CD4-positive, alpha-beta memory T cell (primary cell): ENCODE measurements at places on chromosomes 4 and X.
A peak's percentile ranks its signal among the peaks of the same experiment; 100 is the strongest.

DNA sequence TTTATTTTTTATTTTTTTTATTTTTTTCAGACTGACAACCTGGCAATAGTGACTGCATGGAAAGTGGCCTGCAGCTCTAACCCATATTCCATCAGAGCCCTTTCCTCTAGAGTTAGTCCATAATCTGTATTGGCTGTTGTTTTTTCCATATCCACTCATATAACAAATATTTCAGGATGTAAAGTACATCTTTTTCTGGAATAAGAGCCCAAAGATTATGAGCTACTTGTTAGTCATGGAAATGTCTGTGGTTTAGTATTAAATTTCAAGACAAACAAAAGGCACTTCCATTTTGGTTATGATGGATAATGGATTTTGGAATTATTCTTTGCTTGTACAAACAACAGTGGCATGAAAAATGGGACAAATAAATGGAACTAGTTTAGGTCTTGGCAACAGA, 296.0 kb upstream of the HS3ST1 start:
- DNase-seq = no peak

GRCh38 chr4:121875652-121876051, 5.4 kb upstream of the BBS7 start:
- DNase-seq = no peak

DNA sequence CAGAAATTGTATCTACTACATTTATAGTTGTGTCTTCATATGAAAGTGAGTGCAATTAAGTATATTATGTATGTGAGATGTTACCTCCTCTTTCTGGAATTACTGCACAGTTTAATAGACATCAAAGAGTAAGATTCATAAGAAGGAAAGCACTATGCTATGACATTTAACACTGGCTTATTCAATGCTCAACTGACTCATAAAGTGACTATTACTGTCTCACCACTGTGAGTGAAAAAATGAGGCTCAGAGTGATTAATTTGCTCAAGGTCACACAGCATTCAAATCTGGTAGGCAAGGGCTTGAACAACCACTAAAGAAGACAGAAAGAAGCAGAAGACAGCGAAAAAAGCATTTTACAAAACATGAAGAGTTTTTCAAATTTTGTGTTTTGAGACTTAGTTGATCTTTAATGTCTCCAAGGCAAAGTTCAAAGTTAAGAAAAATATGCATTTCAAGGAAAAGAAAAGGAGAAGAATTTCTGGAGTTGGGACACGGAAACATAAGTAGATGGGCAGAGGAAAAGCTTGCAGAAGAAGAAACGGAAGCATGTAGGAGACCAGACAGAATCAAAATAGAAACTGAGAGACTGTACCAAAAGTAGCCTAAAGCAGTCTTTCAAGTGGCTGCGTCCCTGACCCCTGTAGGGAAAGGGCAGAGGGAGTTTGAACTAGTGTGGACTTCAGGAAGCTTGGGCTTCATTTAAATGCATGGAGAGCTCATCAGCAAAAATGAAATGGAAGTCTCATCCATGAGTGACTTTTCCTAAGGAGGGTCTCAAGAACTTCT, 66.3 kb downstream of the KCNIP4 start:
- no peak for DNase-seq

- no peak for DNase-seq
Measured at GRCh38 chrX:7269589-7269988, 121.6 kb upstream of the PUDP start.

- DNase-seq = no peak
Measured at GRCh38 chr4:23972187-23972586, 82.3 kb upstream of the PPARGC1A start.

- DNase-seq = peak; percentile 83
Measured at GRCh38 chr4:140153718-140154571, at the start of gene MAML3. Gene MAML3, minus strand, starts transcription at chr4:140154184. Its CDS starts 857 bp downstream, at chr4:140153327.

DNA sequence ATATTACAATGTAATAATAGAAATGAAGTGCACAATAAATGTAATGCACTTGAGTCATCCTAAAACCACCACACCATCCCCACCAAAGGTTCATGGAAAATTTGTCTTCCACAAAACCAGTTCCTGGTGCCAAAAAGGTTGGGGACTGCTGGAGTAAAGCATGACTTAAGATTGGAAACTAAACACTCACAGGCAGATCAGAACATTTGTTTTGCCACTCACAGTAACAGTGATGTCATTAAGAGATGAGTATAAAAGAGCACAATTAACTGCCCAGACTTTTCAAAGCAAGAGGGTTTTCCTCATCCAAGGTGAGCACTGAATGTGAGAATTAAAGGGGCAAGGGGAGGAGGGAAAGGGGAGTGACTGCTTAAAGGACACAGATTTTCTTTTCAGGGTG, 35.6 kb downstream of the MAP7D3 start:
- no peak for DNase-seq

DNA sequence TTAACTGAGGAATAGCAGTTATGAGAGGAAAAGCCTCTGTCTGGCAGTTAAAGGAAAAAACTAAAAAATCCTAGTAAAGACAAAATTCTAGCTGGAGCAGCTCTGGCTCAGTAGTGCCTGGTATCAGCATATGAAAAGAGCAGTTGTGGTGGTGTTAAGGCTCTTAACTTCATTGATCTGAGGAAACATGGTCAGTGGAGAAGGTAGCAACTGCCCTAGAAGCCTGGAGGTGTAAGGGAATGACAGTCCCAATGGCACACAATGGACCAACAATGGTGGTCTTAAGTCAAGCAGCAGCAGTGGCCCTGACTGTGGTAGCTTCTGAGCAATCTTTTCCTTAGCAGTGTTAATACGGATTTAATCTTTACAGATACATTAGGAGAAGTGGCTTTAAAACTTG, 189.6 kb upstream of the POF1B start:
- DNase-seq = no peak

- DNase-seq = no peak
Measured at GRCh38 chrX:112211459-112211858, 128.9 kb upstream of the TRPC5 start.

DNA sequence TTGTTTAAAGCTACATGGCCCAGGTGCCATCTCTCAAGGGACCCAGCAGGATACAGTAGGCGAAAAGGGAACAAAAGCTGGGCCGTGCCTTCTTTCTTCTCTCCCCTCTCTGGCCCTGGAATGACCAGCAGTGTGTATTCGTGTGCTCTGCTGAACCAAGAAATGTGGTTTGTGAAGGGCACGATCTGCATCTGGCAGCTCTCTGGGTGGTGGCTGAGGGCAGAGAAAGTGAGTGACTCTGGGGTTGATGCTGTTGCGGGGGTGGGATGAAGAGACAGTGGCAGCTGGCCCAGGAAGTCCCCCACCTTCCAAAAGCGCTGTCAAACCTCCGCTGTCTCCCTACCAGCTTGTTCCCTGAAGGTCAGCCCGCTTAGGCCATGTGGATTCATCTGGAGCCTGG, 88.3 kb downstream of the CLDN34 start:
- DNase-seq = no peak

GRCh38 chrX:39828971-39829370, 268.8 kb downstream of the BCOR start:
- DNase-seq = no peak

DNA sequence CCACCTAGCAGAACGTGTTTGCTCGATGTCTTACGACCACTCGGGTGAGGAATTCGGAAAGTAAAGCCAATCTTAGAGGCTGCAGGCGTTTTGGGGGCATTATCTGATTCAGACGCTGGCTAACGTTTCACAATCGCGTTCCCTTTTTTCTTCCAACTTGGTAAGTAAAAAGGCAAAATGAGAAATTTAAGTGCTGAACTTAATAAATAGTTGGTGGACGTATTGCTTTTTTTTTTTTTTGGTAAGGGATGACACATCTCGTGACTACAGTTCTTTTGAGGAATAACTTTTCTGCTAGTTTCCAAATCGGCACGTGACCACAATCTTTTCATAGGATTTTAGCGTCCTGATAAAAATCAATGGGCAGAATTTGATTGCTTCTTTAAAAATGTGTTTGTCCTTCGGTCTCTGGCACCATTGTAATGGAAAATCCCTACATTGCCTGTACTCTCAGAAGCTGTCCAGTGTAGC, 848 bp downstream of the RAB9A start:
- no peak for DNase-seq

GRCh38 chr4:169677150-169677748, 56.9 kb downstream of the CLCN3 start:
- DNase-seq = no peak

GRCh38 chrX:776061-776460, 145.5 kb downstream of the SHOX start:
- no peak for DNase-seq

- no peak for DNase-seq
Measured at GRCh38 chrX:1140236-1140681, 72.2 kb downstream of the CRLF2 start.

DNA sequence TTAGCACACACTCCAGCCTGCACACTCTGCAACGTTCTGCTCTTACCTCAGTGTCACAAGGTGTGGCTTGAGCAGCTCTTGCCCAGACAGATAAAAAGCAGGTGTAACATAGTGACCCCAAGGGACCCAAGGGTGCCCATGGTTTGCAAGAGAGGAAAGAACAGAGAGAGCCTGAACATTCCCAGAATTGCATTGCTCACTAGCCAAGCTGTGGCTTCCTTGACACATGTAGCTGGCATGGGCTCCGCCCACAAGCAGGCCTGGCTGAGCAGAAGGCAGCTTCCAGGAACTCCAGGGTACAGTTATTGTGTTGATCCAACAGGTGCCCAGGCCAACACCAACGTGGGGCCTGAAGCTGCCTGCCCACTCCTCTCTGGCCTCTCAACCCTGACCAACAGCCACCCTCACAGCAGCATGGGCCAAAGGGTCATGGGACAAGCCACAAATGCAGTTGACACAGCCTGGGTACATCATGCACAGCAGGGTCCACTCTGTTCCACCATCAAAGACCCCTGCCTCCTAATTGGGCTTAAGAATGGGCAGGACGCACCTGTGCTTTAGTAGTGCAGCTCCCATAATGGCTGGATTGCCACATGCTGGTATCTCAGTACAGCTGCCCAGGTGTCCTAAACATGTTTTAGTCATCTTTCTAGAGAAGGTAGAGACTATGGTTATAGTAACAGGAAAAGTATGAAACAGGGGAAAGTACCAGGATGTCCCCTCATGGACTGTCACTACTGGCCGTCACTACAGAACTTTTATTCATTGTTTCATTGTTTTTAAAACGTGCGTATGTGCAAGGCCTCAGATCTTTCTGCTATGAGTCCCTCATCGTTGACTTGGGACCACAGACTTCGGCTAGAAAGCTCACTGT, 73.7 kb upstream of the ACSL1 start:
- no peak for DNase-seq

DNA sequence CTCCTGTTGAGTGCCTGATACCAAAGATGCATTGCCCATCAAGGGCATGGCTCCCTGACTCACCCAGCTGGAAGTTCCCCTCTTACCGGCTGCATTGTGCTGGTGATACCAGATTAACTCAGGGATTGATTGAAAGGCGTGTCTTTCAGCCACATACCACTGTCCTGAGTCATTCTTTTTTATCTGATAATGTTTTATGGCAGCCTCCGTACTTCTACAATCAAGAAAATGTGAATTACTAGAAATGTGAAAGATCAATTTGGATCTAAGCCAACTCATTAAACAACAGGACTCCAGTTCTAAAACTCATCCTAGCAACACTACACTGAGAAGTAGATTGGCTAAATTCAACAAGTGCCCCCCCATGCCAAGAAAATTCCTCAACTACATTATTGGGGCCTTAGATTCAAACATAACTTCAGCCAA, 40.0 kb downstream of the TXK start:
- no peak for DNase-seq

GRCh38 chr4:150217192-150217591, 138.9 kb downstream of the DCLK2 start:
- DNase-seq = no peak

- peak; percentile 23 for DNase-seq
Measured at GRCh38 chr4:69881173-69881773, 21.3 kb upstream of the SULT1E1 start.

DNA sequence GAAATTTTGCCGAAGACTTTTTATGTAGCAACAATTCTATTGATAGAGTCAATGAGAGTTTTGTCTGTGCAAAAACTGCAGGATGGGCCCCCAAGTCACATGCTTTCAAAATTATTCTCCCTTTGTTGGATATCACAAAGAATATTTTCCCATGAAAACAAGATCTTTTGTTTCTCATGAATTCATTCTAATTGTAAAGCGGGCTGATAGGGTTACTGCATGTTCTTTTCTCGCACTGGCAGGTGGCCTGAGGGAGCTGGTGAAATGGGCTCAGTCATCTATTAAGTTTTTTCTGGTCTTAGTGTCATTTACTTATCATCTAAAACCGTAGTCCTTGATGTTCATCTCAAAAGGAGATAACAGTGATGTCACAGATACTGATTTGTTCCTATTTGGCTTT, 44.2 kb downstream of the MID1IP1 start:
- DNase-seq = no peak

DNA sequence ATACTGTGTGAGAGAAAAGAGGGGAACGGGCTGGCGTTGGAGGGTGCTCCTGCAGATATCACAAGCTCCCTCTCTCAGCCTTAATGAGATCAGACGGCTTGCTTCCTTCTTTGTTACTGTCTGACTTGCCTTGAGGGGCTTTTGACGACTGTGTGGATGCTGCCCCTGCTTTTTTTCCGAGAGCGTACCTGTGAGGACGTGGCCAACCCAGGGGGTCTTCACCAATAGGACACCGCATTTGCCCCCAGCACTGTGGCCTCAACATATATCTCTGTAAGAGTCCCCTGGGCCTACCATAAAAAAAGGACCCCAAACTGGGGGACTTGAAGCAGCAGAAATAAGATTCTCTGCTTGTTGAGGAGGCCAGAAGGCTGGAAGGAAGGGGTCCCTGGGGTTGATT, 143.9 kb downstream of the SHOX start:
- DNase-seq = no peak

DNA sequence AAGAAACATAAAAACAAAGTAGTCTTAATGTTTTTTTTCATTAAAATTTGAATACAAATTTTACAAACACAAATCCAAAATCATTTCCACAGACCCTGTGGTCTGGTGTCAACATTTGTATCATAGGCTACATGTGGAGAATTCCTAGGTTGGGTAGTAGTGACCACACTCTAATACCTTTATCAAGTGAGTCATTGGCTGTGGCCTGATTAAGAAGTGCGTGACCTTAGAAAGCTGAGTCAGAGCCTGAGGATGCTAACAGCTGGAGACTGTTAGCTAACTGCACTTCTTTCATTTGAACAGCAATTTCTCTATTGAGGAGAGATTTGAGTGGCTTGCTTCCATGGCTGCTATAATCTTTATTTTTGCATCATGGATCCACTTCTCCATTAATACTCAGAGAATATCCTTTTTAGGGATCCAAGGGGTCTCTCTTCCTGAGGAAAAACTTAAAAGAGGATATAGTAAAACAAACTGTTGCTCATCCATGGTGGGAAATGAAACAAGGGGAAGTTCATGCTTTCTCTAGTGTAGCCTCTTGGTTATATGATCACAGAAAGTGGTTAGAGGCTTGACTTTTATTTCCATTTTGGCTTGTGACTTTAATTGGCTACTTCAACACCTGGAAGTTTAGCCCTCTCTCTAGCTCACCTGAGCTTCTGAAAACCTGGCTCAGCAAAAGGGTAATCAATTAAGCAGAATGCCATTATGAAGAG, 335.8 kb downstream of the PABPC4L start:
- DNase-seq = no peak

DNA sequence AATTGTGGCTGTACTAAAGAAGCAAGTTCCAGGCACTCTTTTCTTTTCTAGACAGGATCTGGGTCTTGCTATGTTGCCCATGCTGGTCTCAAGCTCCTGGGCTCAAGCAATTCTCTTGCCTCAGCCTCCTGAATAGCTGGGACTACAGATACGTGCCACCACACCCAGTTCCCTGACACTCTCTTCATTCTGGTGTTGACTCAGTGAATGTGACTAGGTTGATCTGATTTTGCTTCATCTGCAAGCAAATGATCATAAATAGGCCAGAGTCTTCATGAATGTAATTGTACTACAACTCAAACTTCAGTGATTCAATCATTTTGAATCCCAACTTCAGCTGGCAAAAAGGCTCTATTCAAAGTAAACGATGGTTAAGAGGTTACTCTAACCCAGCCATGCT, 78.5 kb downstream of the APBB2 start:
- DNase-seq = no peak
